ENCODE measurements at places on chromosomes 3 and 15. TPM values are rescaled to one million over a fixed set of nuclear protein-coding genes. Genes with fewer than 3 reads are reported as not detected.

Gene PRSS50
- total RNA-seq: not detected

DNA sequence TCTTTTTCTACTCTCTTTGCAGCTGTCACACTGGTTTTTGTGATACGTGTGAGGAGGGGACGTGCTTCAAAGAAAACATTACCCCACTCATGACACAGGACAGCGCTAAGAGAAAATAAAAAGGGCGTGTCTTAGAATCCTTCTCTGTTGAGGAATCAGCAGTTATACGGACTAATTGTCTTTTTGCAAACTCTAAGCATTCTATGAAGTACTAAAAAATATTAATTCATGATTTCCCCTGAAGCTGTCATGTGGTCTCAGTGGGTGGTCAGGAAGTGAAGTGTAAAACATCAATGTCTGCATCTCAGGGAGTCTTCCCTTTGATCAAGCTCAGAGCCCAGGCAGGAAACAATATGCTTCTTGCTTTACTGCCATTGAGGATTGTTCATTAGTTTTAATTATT is 117.5 kb upstream of the CRBN start:
- no peaks in the 10 kb centered on the region for H3K27me3 ChIP-seq
- no peak overlapping the region for H3K27ac ChIP-seq
- no peak overlapping the region for H3K4me3 ChIP-seq
- peaks cover 17% of the 10 kb centered on the region for H3K4me1 ChIP-seq

Gene PIAS1
- 30.3 TPM for total RNA-seq

- no peaks in the 10 kb centered on the region for H3K4me1 ChIP-seq
- H3K36me3 ChIP-seq: no peaks in the 10 kb centered on the region
- DNase-seq: no peak
- H3K27me3 ChIP-seq: peaks cover 34% of the 10 kb centered on the region
These were observed 19.1 kb upstream of the GLCE start for GRCh38 chr15:69141286-69141701.

Gene SAMD7
- total RNA-seq: not detected

Measured in activated T-helper 2 cell treated with anti-CD3 and anti-CD28 coated beads, Interferon-gamma antibody, Interleukin-2, Interleukin-4, amounts not matched to agents 10 μg/mL and 5 μg/mL and 100 μg/mL, durations not matched to agents 14 hours and 24 hours and 36 hours (primary cell).